ENCODE measurements at places on chromosomes 3 and 15.
A peak's percentile ranks its signal among the peaks of the same experiment; 100 is the strongest.

- DNase-seq, result no peak
These were observed 15.9 kb downstream of the COMMD2 start for GRCh38 chr3:149736175-149736952.

- DNase-seq, result no peak
These were observed 124.9 kb downstream of the DNAJB8 start for GRCh38 chr3:128341659-128342395.

GRCh38 chr3:114659109-114660061 is 365.6 kb downstream of the TIGIT start:
- no peak for DNase-seq

- peak; percentile 48 for DNase-seq
These were observed 112.7 kb downstream of the RAB11A start for GRCh38 chr15:65981837-65982626.
